Hippocampal formation (tissue), 2 donors: ENCODE measurements at places on chromosomes 2 and 18.
A peak's percentile ranks its signal among the peaks of the same experiment; 100 is the strongest.

DNA sequence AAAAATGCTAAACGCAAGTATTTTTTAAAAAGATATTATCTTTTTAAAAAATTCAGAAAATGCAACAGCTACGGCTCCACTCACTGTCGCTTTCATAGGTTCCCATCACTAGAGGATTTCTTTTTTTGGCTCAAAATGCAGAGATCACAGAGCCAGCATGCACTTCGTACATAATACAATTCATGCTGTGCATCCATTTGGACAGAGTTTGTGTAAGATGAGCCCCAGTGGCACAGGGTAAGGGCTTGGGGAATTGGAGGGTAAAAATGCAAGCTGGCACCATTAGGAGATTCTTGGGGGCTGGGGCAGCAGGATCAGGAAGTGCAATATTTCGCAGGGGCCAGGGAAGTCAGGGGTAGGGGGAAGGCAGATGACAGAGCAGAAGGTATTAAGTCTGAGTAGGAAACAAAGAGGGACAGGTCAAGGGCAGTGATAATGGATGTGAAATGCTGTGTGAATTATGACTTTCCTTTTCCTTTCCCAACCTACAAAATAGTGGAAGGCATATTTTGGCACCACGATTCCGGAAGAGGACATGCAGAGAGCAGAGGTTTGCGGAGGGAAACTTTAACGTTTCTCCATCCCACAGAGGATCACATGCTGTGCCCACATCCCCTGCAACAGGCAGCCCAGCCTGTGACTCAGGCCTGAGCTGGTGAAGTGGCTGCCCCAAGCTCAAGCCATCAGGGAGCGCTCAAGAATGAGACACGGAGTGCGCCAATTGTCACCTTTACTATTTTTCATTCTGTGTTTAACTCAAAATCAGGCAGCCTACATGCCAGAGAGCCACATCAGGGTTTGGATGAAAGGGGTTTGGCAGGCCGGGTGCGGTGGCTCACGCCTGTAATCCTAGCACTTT is 4.7 kb downstream of the CAPG start:
- DNase-seq: no peak

- DNase-seq: no peak
Observed at GRCh38 chr18:48821251-48821590, 129.5 kb downstream of the SMAD7 start.

DNA sequence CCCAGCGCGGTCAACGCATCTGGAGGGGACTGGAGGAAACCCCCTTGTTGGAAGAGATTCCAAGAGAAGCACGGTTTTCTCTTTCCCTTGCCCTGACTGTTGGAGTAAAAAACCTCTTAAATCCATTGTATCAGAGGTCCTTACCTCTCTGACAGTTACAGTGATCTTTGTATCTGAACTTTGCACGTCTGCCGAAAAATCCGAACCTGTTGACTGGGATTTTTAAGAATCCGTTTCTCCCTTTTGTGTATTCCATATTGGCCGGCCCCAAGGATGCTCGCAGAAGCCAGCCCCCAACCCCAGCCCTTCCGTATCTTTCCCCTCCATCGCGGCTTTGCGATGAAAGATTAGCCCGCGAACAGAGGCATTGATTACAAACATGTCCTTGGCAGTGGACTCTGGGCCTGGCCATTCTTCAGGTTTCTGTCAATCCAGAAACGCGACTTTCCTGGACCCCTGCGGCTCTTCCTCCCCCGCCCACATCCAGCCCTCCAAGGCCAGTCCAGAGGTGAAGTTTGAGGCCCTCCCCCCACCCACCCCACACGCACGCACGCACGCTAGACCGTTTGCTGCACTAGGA is 4.6 kb upstream of the DLX1 start:
- no peak for DNase-seq

GRCh38 chr18:64055019-64055418 is 85.1 kb downstream of the SERPINB8 start:
- no peak for DNase-seq

DNA sequence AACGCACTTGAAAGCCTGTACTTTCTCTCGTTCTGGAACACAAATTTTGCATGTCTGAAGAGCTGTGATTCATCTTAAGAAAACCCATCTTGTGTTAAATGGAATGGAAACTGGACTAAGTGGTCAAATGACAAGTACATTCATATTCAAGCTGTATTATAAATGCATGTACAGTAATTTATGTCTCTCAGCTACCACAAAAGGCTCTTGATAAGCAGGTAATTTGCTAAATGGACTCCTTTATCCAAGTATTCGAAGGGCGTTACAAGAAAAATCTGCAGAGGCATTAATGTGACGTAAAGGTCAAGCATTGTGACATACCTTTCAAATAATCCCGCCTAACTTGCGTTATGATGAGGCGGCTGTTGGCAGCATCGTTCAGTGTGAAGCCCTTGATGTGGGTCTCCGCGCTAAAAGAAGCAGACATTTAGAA is 66.6 kb downstream of the ABCG8 start:
- no peak for DNase-seq

DNA sequence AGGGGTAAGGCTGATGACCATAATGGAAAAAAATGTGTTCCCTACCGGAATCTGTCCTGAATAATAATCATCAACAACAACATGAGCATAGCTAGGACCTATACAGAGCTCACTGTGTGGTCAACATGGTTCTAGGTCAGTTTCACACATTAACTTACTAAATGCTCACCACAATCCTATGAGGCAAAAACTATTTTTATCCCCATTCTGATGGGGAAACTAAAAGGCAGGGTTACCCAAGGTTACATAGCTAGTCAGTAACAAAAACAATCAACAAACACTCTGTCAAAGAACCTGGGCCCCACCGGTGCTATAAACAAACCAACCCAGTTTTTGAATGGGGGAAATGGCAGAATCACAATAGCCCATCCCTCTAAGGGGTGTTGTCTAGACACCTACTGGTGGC is 40.1 kb downstream of the AOX1 start:
- DNase-seq: no peak

DNA sequence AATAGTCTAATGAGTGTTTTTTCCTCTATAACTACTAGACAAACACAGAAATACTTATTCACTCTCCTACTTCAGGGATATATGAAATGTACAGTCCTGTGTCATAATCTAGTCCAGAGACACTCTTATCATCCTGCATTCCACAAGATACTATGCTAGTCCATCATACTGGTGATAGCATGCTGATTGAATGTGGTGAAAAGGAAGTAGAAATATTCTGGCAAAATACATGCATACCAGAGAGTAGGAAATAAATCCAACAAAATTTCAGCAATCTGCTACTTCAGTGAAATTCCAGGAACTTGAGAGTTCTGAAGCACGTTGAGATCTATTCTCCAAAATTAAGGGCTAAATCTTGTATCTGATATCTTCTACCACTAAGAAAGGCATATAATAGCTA is 353.9 kb downstream of the PID1 start:
- DNase-seq: no peak

GRCh38 chr2:239004274-239005015 is 156.6 kb downstream of the TWIST2 start:
- DNase-seq: no peak

- no peak for DNase-seq
Observed at GRCh38 chr2:235701206-235701981, 207.6 kb downstream of the AGAP1 start.

DNA sequence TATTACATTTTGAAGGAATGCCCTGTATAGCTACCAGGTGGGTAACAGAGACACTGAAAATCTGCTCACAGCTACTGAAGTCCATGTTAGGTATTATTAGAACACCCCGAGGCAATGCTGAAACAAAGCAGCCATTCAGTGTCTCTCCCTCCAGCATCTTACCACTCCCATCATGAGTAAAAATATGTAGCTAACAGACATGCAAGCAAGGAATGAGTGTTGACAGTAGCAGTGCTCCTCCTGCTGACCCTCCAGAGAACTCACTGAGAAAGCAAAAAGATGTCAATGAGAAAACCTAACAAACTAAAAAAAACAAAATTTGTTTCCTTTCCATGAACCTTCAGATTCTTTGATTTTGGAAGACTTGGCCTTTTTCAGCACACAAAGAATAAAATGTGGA is 393.9 kb downstream of the LRRTM1 start:
- DNase-seq: no peak

DNA sequence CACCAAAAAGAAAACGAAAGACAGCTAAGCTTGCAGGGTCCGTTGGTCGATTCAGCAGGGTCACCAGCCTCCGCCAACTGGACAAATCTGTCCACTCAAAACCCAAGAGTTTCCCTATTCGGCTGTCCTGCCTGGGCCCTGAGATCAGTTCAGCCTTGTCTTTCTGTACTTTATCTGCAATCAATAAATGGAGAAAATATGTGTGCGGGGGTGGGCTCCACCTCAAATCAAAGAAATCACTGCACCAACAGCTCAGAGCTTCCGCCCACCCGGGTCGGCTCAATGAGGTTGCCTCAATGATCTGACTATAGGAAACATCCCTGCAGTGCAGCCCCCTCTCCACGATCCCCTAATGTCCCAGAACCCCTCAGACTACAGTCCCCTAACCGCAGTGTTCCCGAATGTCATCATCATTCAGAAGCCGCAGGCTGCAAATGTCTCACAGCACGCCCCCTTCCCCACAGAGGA is 447 bp downstream of the GGCX start:
- DNase-seq: no peak

- DNase-seq: peak; percentile 8
Observed at GRCh38 chr2:176088048-176088936, 4.2 kb upstream of the HOXD13 start.

- DNase-seq: no peak
Observed at GRCh38 chr18:9673296-9674251, 34.5 kb upstream of the RAB31 start.

- DNase-seq: no peak
Observed at GRCh38 chr2:43798300-43798699, 24.5 kb downstream of the DYNC2LI1 start.

GRCh38 chr2:203580844-203581243 is 45.7 kb upstream of the RAPH1 start:
- DNase-seq: peak; percentile 24
